ENCODE measurements at places on chromosomes 7 and 10.

DNA sequence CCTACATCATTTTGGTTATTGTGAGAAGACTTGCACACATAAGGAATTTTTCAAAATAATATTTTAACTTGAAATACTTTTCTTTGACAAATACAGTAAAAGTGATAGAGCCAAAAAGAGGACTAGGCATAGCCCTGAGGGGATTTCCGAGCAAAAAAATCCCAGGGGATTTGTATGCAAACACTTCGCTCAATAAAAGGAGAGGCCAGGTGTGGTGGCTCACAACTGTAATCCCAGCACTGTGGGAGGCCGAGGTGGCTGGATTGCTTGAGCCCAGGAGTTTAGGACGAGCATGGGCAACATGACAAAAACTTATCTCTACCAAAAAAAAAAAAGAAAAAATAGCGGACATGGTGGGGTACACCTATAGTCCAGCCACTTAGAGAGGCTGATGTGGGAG lies 193.0 kb downstream of the PCDH15 start:
- no peak for DNase-seq

DNA sequence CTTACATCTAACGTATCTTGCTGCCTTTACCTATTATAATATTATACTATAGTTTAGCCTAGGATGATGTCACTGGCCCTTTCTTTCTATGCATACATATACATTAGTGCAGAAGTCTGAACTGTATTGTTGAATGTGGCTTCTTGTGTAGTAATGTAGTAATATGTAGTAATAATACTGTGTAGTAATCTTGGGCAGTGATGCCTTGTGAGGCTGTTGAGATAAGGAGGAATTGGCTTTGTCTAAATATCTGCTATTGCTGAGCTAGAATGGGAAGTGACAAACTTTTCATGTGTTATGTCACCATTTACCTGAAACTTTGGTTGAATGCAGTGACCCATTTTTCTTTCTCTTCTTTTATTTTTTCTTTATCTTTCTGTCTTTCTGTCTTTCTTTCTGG lies 11.0 kb downstream of the GLCCI1 start:
- DNase-seq, result no peak

GRCh38 chr7:128833148-128833945 lies 3.1 kb downstream of the FLNC start:
- DNase-seq, result no peak

GRCh38 chr10:44233561-44234482 lies 151.1 kb downstream of the CXCL12 start:
- no peak for DNase-seq

DNA sequence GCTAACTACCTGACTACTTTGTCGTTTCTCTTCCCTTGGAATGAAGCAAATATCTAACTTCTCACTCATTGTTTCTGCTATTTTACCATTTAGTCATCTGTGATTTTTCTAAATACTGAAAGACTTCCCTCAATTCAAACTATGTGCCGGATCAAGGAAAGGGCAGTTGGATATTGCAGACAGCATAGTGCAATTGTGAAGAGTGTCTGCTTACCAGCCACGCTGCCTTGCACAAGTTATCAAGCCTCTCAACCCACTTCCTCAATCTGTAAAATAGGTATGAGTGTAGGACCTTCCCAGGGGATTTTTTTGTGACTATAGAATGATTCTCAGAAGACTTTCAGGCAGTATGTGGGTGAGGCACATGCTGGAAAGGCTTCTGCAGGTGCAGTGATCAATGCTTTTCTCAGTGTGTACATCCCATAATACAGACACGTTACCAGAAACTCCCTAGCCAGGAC lies 54.3 kb downstream of the EGFR start:
- no peak for DNase-seq

DNA sequence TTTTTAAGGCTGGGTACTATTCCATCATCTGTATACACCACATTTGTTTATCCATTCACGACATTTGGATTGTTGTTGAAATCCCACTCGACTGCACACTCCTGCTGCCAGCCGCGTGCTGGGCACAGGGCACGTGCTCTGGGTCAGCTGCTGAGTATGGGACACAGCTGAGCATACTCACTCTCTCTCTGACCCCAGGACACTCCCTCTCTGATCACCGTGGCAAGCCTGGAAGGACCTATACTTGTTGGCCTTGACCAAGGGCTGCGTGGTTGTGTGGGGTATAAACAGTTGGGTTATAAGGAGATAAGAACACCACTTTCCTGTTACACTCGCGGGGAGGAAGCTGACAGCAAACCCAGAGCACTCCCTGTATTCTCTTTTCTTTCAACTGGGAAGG lies 153.0 kb upstream of the RHEB start:
- DNase-seq, result no peak

DNA sequence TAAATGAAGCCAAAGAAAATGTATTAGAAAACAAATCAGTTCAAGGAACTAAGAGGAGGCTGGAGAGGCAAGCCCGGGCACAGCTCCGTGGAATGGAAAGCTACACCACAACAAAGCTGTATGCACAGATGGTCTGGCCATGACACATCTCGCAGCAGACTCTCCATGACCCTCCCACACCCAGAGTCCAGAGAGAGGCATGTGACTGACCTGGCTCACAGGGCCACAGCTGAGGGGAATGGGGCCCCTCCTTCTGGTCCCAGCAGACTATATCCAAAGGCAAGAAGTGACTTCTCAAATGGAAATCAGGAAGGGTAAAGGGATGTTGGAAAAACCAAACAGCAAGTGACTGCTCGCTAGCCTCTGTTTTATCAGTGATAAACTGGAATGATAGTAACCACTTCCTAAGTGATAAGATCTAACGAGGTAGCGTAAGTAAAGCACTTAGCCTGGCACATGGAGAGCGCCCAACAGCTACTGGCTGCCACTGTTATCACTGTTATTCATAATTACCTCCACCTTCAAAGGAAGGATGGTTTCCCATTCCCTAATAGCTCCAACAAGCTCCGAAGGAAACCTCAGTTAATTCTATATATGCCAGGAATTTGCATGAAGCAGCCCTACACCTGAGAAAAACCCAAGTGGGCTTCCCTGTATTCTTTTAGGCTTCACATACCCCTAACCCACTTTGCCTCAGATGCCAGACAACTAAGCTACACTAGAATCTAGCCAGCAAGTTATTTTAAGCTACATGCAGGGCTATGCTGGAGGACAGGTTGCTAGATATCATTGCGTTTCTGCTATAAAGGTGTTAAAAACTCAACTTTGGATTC lies 8.4 kb downstream of the OSBPL3 start:
- DNase-seq, result peak; percentile 75

DNA sequence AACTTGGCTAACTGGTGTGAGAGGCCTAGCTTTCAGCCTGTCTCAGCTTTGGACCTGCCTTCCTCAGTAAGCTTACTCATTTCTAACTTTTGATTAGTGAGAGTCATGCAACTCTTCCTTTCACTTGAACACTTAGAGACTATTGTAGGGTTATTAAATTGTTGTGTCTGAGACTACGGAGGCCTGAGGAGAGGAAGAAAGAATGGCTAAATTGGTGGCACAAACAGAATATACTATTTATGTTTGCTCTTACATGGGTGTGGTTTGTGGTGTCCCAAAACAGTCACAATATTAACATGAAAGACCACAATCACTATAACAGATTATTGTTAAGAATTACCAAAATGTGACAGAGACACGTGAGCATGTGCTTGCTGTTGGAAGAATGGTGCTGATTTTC lies 82.1 kb downstream of the TRIM24 start:
- no peak for DNase-seq

- no peak for DNase-seq
Measured at GRCh38 chr10:70600512-70601395, 1.8 kb downstream of the PRF1 start.

GRCh38 chr10:58326967-58327381 lies 7.8 kb upstream of the UBE2D1 start:
- DNase-seq, result peak; percentile 30

- no peak for DNase-seq
Measured at GRCh38 chr7:90312745-90313144, 8.4 kb downstream of the FAM237B start.

- no peak for DNase-seq
Measured at GRCh38 chr10:131979821-131980270, 1.9 kb downstream of the BNIP3 start.

GRCh38 chr10:89540420-89540949 lies 5.1 kb upstream of the SLC16A12 start:
- DNase-seq, result no peak

- DNase-seq, result no peak
Measured at GRCh38 chr7:125326666-125327255, 397.1 kb upstream of the POT1 start.

DNA sequence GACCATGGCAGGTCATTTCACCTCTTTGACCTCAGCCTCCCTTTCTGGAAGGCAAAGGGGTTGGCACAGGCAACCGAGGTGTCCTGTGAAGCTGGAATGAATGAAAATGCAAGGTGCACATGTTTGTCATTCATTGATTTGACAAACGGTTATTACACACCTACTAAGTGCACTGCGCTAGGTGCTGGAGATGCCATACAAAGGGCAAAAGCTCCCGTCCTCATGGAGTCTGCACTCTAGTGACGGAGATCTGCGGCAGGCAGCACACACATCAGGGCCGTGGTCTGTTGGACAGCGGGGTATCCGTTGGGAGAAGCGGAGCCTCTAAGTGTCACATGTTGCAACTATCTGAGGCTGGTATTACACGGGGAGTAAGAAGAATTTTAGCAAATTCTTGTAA lies 44.2 kb downstream of the PRF1 start:
- no peak for DNase-seq

GRCh38 chr10:59175538-59176240 lies 754 bp upstream of the PHYHIPL start:
- DNase-seq, result no peak

DNA sequence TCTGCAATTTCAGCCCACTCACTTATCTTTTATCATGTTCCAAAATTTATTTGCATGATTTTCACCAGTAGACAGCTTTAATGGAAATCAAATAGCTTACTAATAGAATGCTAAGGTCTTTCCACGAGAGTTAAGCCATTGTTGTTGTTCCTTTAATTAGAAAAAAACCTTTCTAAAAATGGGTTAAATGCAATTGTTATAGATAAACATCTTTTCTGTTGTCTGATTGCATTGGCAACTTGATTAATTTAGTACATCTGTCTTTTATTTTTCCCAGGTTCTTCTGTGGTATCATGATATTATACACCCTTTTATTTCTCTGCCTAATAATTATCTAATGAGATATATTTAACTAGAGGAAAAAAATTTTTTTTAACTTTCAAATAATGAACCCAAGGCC lies 487.6 kb upstream of the MBL2 start:
- no peak for DNase-seq

- no peak for DNase-seq
Measured at GRCh38 chr10:22723343-22723779, 9.0 kb upstream of the PIP4K2A start.

GRCh38 chr10:62113680-62114079 lies 155.0 kb downstream of the RTKN2 start:
- no peak for DNase-seq

Measured in BJ (cell line).